Spinal cord (tissue), 10 donors: ENCODE measurements at places on chromosomes 2 and 18.

- no peak for DNase-seq
These were observed 310.5 kb downstream of the LRATD1 start for GRCh38 chr2:14942987-14943386.

- DNase-seq: no peak
These were observed 550.2 kb upstream of the SLC39A10 start for GRCh38 chr2:195106681-195107380.

GRCh38 chr2:67883316-67884087 is 179.3 kb downstream of the C1D start:
- peak; percentile 80 for DNase-seq

DNA sequence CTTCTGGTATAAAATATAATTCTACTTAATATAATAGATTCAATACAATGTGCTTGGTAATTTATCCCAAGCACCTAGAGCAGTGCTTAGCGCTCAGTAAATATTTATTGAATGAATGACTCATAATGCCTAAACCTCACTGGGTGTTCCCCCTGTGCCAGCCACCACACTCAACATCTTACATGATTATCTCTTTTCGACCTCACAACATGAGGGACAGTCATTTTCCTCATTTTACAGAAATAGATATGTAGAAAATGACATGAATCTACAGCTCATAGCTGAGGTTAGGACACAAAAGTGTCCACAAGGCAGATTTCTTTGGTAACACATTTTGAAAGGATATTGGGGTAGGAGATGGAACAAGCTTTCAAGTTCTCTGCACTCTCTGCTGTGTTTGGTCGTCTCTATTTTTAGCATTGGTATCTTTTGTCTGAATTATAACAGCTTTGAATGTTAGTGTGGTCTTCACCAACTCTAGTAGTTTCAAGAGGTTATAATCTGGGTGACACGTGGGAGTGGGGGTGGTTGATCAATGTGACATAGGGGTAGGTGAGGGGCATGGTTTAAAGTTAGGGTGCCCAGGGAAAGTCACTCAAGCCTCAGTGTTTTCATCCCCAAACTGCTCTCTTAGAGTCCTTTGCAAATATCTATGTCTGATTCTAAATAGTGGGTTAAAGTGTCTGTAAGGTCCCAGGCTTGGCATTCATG is 9.8 kb downstream of the MYOM1 start:
- no peak for DNase-seq

DNA sequence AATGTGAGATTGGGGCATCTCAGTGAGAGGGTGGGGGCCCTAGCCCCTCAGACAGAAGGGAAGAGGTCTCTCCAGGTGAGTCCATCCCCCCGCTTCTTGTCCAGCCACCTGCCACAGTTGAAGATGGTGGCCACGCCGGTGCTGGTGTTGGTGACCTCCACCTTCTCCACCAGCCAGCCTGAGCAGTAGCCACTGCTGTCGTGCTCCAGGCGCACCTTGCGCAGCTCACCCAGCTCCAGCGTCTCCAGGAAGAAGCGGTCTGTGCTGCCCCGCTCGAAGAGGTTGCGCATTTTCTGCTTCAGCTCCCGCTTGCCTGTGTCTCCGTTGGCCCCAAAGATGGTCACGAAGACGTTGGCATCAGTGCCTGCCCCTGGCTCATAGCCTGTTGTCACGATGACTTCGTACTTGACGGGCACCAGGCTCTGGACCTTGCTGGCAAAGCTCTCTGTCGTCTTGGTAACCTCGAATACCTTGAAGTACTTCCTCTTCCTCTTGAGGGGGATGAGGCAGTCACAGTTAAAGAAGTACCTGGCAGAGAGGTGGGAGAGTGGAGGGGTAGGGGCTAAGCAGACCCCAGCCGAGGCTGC is 179.5 kb downstream of the LOXHD1 start:
- no peak for DNase-seq

- DNase-seq: no peak
These were observed 22.6 kb downstream of the PLEK start for GRCh38 chr2:68387408-68388350.

GRCh38 chr2:8676191-8676920 is 5.5 kb upstream of the ID2 start:
- DNase-seq: peak; percentile 86
